Aorta (tissue), 5 donors: ENCODE measurements at places on chromosomes 12 and 14. TPM values are rescaled to one million over a fixed set of nuclear protein-coding genes. Genes with fewer than 3 reads are reported as not detected.

DNA sequence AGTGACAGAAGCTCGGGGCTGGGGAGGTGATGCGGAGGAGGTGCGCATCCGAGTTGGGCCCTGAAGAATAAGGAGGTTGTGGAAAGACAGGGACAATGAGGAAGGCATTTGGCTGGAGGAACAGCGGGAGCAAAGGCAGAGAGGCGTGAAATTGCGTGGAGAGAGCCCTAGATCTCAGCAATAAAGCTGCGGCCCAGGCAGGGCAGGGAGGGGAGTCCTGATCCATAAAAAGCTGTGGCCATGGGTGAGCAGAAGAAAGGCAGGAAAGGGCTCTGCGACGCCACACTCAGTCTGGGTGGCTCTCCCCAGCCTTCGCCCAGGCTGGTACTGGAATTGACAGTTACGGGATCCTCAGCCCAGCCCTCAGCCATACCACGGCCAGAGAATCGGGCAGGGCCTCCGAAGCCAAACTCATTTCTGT, 2.2 kb downstream of the FIGNL2 start:
- DNase-seq = no peak

DNA sequence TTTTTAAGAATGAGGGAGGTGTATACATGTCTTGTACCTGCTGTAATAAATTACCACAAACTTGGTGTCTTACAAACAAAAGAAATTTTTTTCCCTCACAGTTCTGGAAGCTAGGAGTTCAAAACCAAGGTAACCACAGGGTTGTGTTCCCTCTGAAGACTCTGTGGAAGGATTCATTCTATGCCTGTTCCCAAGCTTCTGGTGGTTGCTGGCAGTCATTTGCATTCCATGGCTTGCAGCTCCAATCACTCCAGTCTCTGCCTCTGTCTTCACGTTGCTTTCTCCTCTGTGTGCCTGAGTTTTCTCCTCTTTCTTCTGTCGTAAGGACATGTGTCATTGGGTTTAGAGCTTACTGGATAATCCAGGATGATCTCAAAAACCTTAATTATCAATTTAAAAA, 15.4 kb upstream of the ZNF641 start:
- DNase-seq = no peak

The TCL1B gene
- not detected for total RNA-seq

DNA sequence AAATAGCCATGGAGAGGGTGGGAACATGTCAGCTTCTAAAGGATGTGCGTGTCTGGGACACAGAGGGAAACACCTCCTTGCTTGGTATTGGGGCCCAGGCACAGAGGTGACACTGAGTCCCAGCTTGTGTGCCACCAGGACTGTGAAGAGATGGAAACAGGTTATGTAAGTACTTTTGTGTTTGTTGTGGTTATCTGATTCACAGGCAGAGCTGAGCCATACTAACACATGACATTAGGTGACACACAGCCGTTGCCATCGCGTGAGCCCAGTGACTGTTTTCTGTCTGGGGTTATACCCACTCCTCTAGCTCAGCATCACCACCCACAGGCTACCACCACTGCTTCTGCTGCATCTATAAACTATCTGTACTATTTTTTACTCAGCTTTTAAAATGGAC, 12.1 kb upstream of the FLVCR2 start:
- no peak for DNase-seq

The KRT8 gene
- total RNA-seq = 34.5 TPM

DNA sequence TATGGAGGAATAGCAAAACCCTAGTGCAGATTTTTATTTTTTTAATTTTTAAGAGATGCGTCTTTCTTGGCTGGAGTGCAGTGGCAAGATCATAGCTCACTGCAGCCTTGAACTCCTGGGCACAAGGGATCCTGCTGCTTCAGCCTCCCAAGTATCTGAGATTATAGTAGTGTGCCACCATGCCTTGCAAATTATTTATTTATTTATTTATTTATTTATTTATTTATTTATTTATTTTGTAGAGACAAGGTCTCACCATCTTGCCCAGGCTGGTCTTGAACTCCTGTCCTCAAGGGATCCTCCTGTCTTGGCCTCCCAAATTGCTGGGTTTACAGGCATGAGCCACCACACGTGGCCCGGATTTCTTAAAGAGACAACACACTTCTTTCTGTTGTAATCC, 1158.8 kb downstream of the AACS start:
- DNase-seq = no peak

The PLBD2 gene
- 76.1 TPM for total RNA-seq

DNA sequence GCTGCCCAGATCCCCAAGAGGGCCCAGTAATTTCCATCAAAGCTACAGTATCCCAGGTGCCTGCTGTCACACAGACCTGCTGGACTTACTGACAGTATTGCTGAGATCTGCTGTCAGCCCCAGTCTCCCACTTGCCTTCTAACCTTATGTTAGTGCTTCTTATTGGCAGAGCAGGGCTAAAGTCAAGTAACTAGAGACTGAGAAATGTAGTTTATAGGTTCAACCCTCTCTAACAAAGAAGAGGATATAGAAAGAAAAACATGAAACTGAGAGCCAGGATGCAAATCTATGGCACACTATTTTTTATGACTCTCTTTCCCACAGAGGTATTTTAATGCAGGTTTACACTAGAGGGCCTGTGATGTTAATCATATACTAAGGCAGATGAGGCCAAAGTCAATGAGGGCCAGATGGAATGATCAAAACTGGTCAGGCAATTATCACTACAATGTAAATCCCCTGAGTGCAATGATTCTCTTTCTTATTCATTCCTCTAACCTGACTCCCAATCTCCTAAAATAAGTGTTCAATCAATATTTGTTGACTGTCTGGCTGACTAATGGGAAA, 781.9 kb downstream of the VRK1 start:
- no peak for DNase-seq

GRCh38 chr12:97142737-97143410, 235.8 kb downstream of the NEDD1 start:
- no peak for DNase-seq
